ENCODE measurements at places on chromosomes 3 and 15.

DNA sequence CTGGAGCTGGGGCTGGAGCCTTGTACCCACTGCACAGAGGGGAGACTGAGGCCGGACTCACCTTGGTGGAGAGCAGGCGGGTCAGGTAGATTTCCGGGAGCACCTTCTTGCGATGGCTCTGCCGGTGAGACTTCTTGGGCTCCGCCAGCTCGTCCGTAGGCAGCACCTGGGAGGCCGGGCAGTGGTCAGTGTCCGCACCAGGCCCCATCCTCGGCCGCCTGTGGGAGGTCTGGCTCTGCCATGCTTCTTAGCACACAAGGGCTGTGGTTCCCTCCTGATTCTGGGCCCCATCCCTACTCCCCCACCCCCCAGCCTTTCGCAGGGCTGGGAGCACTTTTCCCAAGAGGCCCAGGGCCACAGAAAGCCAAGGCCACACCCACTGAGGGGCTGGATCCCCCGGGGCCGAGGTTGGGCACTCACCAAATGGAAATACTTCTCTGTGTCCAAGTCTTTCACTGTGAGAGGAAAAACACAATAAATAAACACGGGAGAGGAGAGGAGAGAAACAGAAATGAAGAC is 17.4 kb downstream of the H1-8 start:
- DNase-seq, result no peak

DNA sequence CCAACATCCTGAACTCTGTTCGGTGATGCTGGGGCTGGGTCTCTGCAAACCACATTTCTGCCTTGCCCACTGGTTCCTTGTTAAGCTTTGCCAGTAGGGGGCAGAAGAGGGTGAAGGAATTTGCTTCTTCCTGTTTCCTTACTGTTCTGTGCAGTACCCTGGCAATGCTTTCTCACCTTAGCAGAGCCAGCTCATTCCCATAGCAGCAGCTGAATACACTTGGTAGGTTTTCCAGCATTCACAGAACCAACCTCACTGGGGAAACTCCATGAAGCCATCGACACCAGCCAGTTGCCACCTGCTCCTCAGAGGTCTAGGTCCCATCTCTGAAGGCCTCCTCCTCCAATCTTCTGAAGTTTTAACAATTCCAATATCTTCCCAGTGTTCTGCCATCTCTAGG is 308.4 kb downstream of the PDCD6IP start:
- no peak for DNase-seq

GRCh38 chr3:152466784-152467183 is 198.1 kb downstream of the MBNL1 start:
- no peak for DNase-seq

GRCh38 chr3:163315786-163316185 is 1762.5 kb downstream of the SI start:
- no peak for DNase-seq

- DNase-seq, result no peak
These were observed 185.2 kb upstream of the ARL6 start for GRCh38 chr3:97579365-97579764.

GRCh38 chr3:88811096-88811495 is 296.3 kb upstream of the EPHA3 start:
- DNase-seq, result no peak

- no peak for DNase-seq
These were observed 1261.1 kb downstream of the ROBO1 start for GRCh38 chr3:78506581-78507195.

DNA sequence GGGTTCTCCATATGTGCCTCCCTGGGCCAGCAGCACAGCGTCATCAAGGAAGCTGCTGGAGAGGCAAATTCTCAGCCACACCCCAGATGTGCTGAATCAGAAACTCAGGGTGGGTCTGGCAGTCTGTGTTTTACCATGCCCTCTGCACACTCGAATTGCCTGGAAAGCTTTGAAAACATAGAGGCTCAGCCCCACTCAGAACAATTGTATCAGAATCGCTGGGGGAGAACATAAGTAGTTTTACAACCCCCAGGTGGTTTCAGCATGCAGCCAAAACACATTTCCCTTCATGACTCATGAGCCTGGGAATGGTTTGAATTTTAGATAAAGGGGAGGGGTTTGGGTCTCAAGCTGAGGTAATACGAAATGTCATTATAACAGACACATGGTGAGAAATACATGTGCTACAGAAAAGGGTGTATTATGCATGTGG is 9.6 kb downstream of the TGM4 start:
- no peak for DNase-seq

DNA sequence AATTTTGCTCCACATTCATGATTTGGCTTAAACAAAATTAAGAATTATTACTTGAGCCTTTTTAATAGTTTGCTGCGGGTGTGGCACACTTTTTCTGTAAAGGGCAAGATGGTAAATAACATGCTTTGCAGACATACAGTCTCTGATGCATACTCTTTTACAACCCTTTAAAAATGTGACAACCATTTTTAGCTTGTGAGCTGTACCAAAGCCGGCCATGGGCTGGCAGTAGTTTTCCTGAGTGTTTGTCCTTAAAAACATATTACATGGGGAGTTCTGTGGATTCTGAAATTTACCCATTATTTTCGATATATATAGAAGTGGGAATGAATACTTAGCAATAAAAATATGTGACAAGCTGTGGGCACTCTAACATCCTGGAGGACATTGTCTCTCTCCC is 163.4 kb downstream of the FNDC3B start:
- no peak for DNase-seq

GRCh38 chr3:113147681-113148261 is 63.6 kb upstream of the BOC start:
- no peak for DNase-seq

GRCh38 chr3:60610441-60611112 is 640.7 kb downstream of the FHIT start:
- no peak for DNase-seq

DNA sequence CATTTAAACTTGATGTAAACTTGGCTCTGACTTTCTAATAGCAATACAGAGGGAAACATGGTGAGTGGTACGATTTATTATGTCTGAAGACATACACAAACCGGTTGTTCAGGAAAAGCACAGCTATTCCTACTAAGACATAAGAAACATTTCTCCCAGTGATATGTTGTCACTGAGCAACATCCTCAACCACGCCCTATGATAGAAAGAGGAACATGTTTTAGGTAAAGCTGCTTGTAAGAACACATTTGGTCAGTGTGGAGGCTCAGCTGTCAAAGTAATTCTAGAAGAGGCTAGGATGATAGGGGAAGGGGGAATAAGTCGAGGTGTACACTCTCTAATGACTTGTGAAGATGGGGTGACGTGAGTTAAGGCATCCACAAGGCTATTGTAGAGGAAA is 42.7 kb upstream of the B3GNT5 start:
- no peak for DNase-seq

- no peak for DNase-seq
These were observed 76.2 kb upstream of the OXTR start for GRCh38 chr3:8845641-8846040.

DNA sequence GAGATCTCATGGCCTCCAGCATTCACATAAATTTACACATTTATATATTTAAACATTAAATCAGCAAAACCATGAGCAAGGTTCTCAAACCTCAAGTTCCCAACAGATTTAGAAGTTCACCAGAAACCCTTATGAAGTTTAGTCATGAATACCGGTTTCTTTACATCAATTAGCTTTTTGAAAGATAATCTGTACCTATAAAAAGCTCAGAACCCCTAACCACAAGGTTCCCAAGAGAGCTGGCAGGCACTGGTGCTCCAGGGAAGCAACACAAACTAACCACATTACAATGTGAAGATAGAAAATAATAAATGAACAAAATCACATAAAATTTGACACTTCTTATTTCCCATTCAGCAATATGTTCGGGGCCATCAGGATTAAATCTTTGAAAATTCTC is 150.9 kb downstream of the FBN1 start:
- no peak for DNase-seq

GRCh38 chr3:176839466-176839865 is 357.8 kb downstream of the TBL1XR1 start:
- DNase-seq, result no peak

DNA sequence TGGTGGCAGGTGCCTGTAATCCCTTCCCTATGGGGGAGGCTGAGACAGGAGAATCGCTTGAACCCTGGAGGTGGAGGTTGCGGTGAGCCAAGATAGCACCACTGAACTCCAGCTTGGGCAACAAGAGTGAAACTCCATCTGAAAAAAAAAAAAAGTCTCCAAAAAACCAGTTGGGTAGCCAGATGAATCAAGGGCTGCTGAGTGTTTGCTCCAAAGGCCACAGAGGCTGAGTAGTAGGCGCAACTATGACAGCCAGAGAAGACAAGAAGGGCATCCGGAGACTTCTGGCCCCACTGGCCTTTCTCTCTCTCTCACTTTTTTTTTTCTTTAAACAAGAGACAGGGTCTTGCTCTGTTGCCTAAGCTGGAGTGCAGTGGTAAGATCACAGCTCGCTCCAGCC is 131.8 kb downstream of the SMAD6 start:
- no peak for DNase-seq

DNA sequence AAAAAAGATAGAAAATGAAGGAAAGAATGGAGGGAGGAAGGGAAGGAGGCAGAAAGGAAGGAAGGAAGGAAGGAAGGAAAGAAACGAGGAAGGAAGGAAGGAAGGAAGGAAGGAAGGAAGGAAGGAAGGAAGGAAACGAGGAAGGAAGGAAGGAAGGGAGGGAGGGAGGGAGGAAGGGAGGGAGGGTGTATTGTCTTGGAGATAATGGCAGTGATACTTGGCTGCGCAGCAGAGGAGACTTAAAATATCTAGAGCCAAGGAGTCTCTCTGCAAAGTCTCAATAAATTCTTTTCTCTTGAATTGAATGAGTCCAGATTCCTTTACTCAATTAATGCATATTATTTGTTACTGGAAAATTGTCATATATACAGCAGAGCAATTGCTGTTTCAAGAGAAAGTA is 1059.7 kb downstream of the ZPLD1 start:
- no peak for DNase-seq

Data from frontal cortex (tissue), 4 donors.